Glutamatergic neuron (in vitro differentiated cells): ENCODE measurements at places on chromosomes 11 and 22.

DNA sequence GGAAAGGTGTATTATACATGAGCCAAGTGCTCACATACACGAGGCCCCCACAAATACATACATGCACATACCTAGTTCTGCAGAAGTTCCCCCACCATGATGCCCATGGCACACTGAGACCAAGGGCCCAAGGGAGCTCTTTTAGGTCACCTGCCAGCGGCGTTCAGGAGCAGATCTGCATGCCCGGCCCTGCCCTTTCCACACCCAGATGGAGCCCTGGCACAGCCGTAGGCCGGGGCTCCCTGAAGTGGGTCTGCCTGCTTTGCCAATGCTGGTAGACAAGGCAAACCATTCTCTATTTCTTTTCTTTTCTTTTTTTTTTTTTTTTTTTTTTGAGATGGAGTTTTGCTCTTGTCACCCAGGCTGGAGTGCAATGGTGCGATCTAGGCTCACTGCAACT lies 21.5 kb downstream of the NFAM1 start:
- no peak for DNase-seq

DNA sequence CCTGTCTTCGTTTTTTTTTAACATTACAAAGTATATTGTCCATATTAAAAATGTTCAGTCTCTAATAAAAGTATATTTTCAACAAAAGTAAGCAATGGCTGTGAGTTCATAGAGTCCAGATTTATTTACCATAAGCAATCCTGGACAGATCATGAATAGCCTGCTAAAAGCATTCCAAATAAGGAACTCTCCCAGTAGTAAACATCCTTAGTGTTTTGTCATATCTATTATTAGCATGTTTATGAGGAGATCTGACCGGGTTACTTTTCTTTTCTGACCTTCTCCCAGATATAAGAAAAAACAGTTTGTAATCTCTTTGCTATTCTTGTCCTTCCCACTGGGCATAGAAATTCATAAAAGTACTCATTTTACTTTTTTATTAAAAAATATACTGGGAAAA lies 403.9 kb upstream of the ANO3 start:
- DNase-seq: no peak

- no peak for DNase-seq
Measured at GRCh38 chr22:44667276-44667675, 34.7 kb upstream of the PRR5 start.

DNA sequence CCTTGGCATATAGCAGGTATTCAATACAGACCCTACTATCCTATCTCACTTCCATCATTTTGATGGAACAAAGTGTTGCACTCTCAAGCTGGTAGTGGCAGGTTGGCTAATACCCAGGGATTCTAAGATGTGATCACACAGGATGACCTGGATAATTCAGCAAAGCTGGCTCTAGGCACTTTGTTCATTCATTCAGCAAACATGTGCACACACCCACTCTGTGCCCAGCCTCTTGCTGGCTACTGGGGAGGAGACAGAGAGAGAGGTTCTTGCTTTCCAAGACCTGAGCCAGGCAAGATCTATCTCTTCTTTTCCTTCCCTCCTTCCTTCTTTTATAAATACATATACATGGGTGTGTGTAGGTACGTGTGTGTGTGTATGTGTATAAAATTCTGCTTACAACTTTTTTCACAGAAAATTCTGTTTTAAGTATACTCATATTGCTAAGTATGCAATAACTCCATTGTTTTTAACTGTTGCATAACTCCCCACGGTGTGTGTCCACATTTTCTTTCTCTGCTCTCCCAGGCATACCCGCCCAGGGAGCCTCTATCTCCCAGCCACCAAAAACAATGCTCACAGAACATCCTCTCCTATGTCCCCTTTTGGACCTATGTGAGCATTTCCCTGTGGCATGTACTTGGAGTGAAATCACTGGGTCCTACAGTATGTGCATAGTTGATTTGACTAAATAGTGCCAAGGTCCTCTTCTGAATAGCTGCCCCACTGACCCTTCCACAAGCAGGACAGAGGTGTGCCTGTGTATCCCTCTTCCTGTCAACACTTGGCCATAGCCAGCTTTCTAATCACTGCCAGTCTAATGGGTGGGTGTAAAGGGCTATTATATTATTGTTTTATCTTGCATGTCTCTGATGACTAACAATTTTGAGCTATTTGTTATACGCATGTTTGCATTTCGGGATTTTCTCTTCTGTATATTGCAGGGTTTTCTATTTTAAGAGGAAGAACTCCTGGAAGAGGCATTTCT lies 27.5 kb downstream of the CLPB start:
- DNase-seq: no peak

- DNase-seq: no peak
Measured at GRCh38 chr11:102932678-102933077, 22.9 kb downstream of the MMP13 start.

GRCh38 chr11:10597877-10598351 lies 29.4 kb upstream of the LYVE1 start:
- DNase-seq: no peak

- DNase-seq: no peak
Measured at GRCh38 chr11:96134602-96135001, 208.4 kb downstream of the MAML2 start.

DNA sequence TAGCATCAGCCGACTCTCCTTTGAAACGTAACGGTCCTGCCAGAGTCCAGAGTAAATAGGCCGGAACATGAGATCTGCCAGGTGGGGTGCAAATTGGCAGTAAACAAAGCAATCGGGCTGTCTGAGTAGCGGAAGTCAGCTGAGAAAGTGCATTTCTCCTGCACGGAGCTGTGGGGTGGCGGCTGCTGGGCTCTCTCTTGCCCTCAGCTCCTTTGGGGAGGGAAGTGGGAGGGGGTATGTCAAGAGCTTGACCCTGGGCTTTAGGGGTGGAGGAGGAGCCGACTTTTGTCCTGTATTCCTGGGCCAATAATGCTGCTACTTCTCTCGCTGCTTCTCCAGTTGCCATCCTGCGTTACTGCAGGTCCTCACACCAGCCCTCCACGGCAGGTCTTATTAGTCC lies 11.6 kb downstream of the GRIK4 start:
- no peak for DNase-seq
